CD14-positive monocyte (primary cell): ENCODE measurements at places on chromosomes 1 and 21. TPM values are rescaled to one million over a fixed set of nuclear protein-coding genes. Genes with fewer than 3 reads are reported as not detected.
A peak's percentile ranks its signal among the peaks of the same experiment; 100 is the strongest.

GBP2 gene
- polyA plus RNA-seq = 61.2 and 74.1 TPM in 2 replicates

TCHH gene
- polyA plus RNA-seq = not detected

CYP4A11 gene
- not detected for polyA plus RNA-seq

S100A6 gene
- 1,242 and 1,670 TPM in 2 replicates for polyA plus RNA-seq

DNA sequence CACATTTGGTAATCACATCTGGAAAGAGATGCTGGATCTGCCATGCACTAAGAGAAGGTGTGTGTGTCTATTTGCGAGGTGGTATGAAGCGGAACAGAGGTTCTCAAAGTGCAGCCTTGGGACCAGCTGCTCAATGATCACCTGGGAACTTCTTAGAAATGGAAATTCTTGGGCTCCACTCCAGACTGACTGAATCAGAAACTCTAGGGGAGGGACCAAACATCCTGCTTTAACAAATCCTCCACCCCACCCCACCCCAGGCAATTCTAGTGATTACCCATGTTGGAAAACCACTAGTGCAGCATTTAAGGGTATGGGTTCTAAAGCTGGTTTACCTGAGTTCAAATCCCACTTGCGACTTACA, 143.9 kb upstream of the JUN start:
- peaks cover 40% of the 10 kb centered on the region for H3K4me1 ChIP-seq
- DNase-seq = no peak
- H3K27me3 ChIP-seq = no peaks in the 10 kb centered on the region
- no peaks in the 10 kb centered on the region for H3K36me3 ChIP-seq

- no peaks in the 10 kb centered on the region for H3K27me3 ChIP-seq
- H3K27ac ChIP-seq = no peak overlapping the region
- DNase-seq = peak; percentile 14
- peaks cover 9% of the 10 kb centered on the region for H3K4me1 ChIP-seq
- no peaks in the 10 kb centered on the region for H3K36me3 ChIP-seq
Measured at GRCh38 chr1:199279872-199280645, 641.2 kb downstream of the PTPRC start.

- peaks cover 53% of the 10 kb centered on the region for H3K36me3 ChIP-seq
- H3K4me1 ChIP-seq = no peaks in the 10 kb centered on the region
- H3K27me3 ChIP-seq = no peaks in the 10 kb centered on the region
- no peak for DNase-seq
- H3K4me3 ChIP-seq = no peak overlapping the region
- H3K27ac ChIP-seq = no peak overlapping the region
Measured at GRCh38 chr1:156045076-156045475, 8.5 kb downstream of the UBQLN4 start.

DNA sequence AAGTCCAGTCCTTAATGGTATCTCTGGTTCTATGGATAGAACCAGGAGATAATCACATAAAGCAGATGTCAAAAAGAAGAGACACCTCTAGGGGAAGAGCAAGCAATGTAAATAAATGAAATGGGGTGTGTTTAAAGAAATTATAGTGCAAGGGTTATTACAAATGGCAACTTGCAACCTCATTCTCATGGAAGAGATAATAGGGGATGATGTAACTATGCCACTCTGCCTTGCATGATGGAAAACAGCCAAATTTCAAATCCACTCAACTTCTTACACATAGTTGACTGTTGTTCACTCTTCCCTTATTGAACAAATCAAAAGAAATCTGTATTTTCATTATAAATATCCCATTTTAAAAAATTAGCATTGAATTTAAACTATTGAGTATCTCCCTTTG, 274.0 kb upstream of the TMPRSS15 start:
- H3K36me3 ChIP-seq = no peaks in the 10 kb centered on the region
- no peak for DNase-seq
- H3K4me1 ChIP-seq = no peaks in the 10 kb centered on the region
- no peaks in the 10 kb centered on the region for H3K27me3 ChIP-seq

DNA sequence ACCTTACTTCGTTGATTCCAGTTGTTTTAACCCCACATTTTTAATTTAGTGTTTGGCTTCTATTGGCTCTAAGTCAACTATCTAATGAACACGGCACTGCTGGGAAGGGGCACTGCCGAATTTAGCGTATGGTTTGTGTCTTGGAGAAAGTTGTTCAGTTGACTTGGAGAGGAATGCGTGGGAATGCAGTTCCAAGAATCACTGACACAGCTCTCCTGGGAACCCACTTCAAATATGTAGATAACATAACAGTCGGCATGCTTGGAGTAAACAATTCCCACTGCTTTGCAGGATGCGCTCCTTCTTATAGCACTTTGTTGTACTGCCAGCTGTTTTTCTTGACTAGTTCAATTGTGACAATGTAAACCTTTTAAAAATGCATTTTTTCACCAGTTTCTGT, 104.3 kb downstream of the RYR2 start:
- no peaks in the 10 kb centered on the region for H3K4me1 ChIP-seq
- H3K36me3 ChIP-seq = no peaks in the 10 kb centered on the region
- no peak for DNase-seq
- H3K27me3 ChIP-seq = no peaks in the 10 kb centered on the region

DNA sequence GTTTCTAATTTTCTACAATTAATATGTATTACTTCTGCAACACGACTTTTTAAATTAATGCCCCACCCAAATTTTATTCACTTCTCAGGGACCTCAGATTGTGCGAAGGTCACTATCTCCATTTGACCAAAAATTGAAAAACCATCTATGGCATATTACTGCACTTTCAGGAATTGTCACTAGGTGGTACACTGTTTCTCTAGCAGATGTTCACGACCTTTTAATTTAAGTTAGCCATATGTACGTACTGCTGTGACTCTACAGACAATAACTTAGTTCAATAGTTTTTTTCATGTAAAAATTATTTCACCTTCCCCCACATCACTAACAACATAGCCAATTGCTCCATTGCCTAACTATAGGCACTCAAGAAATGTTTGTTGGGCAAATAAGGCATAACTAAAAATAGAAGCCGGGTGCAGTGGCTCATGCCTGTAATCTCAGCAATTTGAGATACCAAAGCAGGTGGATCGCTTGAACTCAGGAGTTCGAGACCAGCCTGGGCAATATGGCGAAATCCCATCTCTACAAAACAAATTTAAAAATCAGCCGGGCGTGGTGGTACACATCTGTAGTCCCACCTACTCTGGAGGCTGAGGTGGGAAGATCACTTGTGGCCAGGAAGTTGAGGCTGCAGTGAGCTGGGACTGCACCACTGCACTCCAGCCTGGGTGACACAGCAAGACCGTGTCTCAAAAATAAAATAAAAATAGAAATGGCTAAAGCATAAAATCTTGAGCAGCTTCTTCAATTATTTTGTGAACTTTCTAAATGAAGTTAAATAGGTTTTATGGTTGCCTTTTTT, 75.7 kb upstream of the PKN2 start:
- no peak overlapping the region for H3K27ac ChIP-seq
- H3K36me3 ChIP-seq = no peaks in the 10 kb centered on the region
- no peaks in the 10 kb centered on the region for H3K4me1 ChIP-seq
- H3K4me3 ChIP-seq = no peak overlapping the region

GRCh38 chr21:44313451-44313850, 13.6 kb downstream of the PFKL start:
- no peak overlapping the region for H3K4me3 ChIP-seq
- H3K27me3 ChIP-seq = no peaks in the 10 kb centered on the region
- no peak overlapping the region for H3K27ac ChIP-seq
- H3K36me3 ChIP-seq = peaks cover 96% of the 10 kb centered on the region
